ENCODE measurements at places on chromosomes 3 and 15. TPM values are rescaled to one million over a fixed set of nuclear protein-coding genes. Genes with fewer than 3 reads are reported as not detected.

The FILIP1L gene
- 20.7 TPM for total RNA-seq

The CIP2A gene
- total RNA-seq: 19.8 TPM

The SENP7 gene
- 8.9 TPM for total RNA-seq

The QARS1 gene
- total RNA-seq: 281 TPM

The PLA1A gene
- total RNA-seq: 0.32 TPM

The STRIT1 gene
- total RNA-seq: not detected

The SNTN gene
- not detected for total RNA-seq

The AADACL2 gene
- total RNA-seq: not detected

Data from smooth muscle cell of the umbilical artery (primary cell).